ENCODE measurements at places on chromosomes 1 and 21.

GRCh38 chr1:39258146-39258924 lies 53.8 kb downstream of the MACF1 start:
- DNase-seq, result no peak

DNA sequence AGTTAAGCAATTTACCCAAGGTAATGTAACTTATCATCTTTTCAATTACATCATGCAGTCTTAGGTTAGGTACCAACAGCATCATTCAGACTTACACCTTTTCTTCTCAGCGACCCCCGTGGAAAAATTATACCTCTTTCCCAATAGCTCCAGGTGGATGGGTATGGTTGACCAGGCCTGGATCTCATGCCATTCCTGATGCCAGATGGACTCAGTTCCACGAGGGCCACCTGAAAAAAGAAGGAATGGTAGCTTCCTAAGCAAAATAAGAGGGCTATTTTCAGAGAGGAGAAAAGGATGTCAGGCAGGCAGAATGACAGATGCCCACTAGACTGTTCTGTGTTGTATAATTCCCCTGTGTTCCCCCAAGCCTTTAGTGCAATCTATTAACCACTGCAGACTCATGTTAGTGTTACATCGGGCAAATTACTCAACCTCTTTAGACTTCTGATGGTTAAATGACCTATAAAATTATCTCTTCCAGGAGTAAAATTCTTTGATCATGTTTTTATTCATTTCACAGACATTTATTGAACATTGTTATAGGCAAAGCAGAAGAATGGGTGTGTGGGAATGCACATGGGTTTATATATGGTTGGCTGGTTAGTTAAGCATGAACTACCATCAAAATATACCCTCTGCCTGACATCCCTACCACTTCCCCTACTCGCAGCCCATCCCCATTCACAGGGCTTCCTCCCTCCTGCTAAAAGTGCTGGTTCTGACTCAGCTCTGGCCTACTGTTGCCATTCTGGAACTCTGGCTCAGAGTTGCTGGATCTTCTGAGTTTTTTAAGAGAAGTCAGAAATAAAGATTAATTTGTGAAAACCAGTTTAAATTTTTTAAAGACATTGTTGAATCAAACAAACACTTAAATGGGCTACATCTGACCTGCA lies 10.6 kb upstream of the MYSM1 start:
- DNase-seq, result no peak

DNA sequence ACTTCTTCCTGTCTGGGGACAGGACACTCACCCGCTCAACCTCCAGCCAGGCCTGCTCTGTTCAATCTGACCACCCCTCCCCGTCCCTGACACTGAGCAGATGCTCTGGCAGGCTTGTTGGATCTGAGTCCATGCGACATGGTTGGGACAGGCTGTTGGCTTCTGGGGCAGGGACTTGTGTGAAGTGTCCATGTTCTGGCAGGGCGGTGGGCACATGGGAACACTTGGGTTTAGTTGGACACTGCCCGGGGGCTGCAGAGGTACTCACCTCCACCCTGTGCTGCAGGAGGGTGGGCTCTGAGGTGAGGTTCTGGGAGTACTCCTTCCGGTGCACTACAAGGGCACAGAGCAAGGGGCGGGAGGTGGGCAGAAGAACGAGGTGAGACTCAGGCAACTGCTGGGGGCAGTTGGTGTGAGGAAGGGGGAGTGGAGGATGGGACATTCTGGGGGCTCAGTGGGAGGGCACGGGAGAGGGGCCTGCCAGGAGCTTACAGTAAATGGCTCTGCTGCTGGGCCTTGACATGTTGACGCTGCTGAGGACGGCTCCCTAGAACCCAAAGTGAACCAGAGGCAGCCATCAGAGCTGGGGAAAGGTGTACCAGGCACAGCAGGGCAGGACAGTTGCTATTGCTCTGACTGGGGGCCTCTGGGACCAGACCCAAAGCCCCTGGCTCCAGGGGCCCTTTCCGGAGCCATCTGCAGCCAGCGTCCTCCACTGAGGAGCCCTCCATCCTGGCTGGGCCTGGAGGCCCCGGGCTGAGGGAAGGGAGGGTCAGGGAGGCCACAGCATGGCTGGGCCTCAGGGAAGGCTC lies 2.3 kb downstream of the EPS8L3 start:
- DNase-seq, result no peak

GRCh38 chr1:206587904-206588303 lies 24.4 kb downstream of the EIF2D start:
- DNase-seq, result no peak

GRCh38 chr1:52288286-52288685 lies 77.7 kb downstream of the CC2D1B start:
- no peak for DNase-seq

- peak; percentile 52 for DNase-seq
These were observed 2.8 kb upstream of the EYA3 start for GRCh38 chr1:28091043-28091781.

- DNase-seq, result no peak
These were observed 36.4 kb downstream of the PDC start for GRCh38 chr1:186424539-186424938.

GRCh38 chr1:25716320-25716719 lies 83.7 kb upstream of the SELENON start:
- no peak for DNase-seq

DNA sequence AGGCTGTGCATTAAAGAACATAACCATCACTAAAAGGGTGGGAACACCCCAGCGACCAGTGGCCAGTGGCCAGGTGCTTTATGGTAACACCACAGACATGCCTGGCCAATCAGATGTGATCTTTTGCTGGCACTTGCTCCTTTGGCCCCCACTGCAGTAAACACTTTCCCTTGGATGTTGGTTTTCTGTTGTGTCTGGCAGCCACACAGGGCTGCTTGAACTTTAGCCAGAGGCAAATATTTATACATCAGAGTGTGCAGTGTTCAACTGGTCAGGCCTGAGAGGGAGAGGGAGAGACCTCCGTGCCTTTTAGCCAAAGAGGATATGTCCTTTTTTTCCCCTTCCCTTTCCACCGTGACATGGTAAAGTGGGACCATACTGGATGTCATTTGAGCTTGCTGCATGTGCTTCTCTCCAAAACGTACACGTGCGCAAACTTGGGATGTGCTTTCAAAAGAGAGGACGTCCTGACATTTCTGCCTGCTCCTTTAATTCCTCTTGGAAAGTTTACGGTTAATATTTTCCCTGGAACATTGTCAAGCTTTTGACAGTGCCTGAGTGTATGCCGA lies 101.2 kb downstream of the NFIA start:
- no peak for DNase-seq

Data from C1 segment of cervical spinal cord (tissue), 14 donors.